Activated B cell treated with CpG ODN at 0.5 μM for 24 hours (primary cell): ENCODE measurements at places on chromosomes 4 and X. TPM values are rescaled to one million over a fixed set of nuclear protein-coding genes. Genes with fewer than 3 reads are reported as not detected.

Gene ARMCX5
- total RNA-seq = 12.0 and 12.4 TPM in 2 replicates

Gene FMR1NB
- total RNA-seq = not detected in 2 replicates

Gene GK
- 15.1 and 16.5 TPM in 2 replicates for total RNA-seq

Gene CRMP1
- 0.09 TPM in 1 of 2 replicates, not detected in the other for total RNA-seq

Gene ENAM
- 0.10 TPM in 1 of 2 replicates, not detected in the other for total RNA-seq

Gene TENM3
- not detected in 2 replicates for total RNA-seq

Gene GAGE13
- not detected in 2 replicates for total RNA-seq

Gene DMRTC1B
- total RNA-seq = 1.7 and 2.0 TPM in 2 replicates

Gene UGT2A1
- not detected in 2 replicates for total RNA-seq
